Stimulated activated CD4-positive, alpha-beta T cell treated with anti-CD3 and anti-CD28 coated beads, Interleukin-1b, Interleukin-23, amount 100 ng/mL, for 1 hour (primary cell): ENCODE measurements at places on chromosomes 4 and X.
A peak's percentile ranks its signal among the peaks of the same experiment; 100 is the strongest.

DNA sequence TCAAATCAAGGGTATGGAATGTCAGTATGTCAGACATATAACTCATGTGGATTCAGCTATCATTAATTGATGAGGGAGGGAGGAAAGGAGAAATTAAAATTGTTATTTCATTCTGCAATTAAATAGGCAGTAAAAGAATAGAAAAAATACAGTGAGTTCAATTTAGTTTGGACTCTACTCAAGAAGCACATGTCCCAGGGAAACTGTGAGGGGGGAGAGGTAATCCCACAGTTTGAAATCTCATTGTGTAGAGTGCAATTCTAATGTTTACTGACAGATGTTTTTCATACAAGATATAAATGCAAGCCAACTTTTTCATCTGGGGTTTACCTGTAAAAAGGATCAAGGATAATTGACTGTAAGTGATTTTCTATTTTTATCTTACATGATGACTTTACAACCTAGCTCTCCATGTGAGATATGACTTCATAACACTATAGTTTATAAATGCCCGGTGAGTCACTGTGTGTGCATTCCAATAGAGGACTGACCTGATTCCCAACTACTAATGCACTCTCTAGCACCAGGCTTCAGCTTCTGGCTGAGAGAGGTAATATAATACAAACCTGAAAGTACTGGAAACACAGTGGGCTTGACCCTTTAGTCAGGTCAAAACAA, 35.2 kb upstream of the SCD5 start:
- DNase-seq: no peak

DNA sequence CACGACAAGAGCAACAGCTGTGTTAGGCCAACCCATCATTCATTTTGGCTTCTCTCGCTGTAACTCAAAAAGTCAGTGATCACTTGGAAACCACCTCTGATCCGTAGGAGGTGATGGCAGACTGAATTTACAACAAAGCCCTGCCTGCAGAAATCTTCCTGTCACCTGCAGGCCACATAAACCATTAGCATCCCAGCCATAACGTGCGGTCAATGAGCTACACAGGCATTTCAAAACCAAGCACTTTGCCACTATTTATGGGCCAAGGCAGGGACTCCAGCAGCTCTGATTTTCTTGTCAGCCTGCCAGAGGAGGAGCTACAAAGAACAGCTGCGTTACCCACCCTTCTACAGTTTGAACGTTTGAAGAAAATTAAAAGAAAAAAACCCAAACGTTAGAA, 228.1 kb upstream of the PPARGC1A start:
- DNase-seq: no peak

GRCh38 chr4:154622598-154622997, 10.1 kb upstream of the FGG start:
- DNase-seq: no peak

GRCh38 chr4:742742-743311, 37.2 kb downstream of the PCGF3 start:
- peak; percentile 71 for DNase-seq

DNA sequence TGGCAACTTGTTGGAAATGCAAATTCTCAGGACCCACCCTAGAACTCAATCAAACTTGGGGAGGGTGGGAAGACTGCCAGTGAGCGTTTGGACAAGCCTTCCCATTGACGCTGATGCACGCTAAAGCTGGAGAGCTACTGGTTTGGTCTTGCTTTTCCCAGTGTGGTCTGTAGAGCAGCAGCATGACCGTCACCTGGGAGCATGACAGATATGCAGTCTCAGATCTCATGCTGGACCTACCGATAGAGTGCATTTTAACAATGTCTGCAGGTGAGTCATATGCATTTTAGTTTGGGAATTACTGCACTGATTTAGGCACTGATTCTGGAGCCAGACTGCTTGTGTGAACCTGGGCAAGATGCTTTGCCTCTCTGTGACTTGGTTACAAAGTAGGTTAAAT, 27.2 kb downstream of the HPF1 start:
- no peak for DNase-seq

DNA sequence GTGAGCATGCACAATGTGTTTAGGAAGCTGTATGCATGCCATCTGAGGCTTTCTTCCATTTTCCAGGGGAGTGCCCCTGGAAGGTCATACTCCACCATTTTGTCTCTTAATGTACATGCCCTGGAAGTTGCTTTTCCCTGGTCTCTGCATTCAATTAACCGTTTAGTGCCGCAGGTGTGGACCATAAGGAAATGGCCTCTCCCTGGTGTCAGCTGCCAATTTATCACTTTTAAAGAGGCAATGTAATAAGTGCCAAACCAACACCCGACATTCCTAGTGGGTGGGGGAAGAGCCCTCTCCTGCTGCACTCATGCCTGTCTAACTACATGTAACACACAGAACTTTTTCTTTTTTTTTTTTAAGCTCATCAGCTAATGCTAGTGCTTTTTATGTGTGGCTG, 7.1 kb upstream of the BST1 start:
- no peak for DNase-seq

DNA sequence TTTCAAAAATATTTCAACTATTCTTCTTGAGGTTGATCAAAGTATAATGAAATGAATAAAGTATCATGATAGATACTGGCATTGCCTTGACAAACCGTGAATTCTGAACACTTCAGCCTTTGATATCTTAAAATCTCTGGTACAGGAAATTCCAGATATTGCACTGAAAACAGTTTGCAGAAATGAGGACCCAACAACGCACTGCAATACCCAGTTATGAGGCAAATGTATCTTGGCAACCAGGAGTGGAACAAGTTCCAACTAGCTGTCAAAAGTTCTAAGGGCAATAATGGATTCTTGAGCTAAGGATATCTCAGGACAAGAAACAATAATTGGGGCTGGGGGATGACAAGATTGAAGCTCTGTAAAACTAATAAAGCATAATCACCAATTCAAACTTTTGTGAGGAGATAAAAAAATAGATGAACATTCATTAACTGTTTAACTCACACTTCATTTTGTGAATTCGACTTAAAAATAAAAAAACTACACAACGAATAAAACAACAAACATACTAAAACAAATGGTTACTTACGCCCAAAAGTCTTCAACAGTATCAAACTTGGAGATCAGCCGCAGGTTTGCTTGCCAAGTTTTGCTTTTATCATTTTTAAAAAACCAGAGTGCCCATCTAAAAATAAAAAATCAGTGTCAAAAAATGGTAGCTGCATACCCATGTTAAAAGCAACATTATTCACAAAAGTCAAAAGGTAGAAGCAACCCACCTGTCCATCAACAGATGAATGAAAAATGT, 38.1 kb downstream of the EIF4E start:
- DNase-seq: no peak

GRCh38 chr4:80156410-80156809, 40.9 kb upstream of the PRDM8 start:
- no peak for DNase-seq

DNA sequence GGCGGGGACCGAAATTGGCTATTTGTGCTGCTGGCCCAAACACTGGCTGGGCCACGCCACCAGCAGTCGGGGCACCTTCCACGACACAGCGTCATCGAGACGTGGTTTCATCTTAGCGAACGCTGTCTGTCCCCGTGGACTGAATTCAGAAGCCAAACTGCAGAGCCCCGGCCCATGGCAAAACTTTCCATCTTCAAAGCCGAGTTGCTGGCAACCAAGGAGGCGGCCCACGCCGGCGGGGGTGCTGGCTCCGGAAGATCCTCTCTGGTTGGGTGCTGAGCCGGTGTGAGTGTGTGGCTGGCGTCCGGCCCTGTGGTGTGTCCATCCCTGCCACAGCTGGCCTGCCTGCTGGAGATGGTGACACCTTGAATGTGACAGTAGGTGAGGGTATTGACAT, 96.6 kb upstream of the ADRA2C start:
- no peak for DNase-seq

DNA sequence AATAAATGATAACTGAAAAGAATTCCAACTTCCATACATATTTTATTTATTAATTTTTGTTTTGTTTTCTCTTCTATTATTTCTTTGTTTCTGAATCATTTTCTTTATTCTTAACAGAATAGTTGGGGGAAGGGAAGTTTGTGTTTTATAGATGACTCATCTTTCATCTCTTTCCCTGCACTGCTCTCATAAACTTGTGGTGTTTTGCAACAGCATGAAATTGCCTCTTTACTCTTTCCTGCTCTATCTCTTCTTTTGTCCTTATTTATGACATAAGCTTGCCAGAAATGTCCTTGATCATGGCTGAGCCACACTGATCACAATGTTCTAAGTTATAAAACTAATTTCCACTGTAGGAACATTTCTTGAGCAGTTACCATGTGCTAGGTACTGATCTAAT, 22.3 kb downstream of the QRFPR start:
- DNase-seq: no peak

- no peak for DNase-seq
Observed at GRCh38 chr4:59240011-59240410, 1960.1 kb upstream of the ADGRL3 start.
